ENCODE measurements at places on chromosomes 11 and 22. TPM values are rescaled to one million over a fixed set of nuclear protein-coding genes. Genes with fewer than 3 reads are reported as not detected.

SAA4 gene
- total RNA-seq = not detected

OR10D3 gene
- total RNA-seq = not detected

GRCh38 chr11:10319702-10320558 is 15.1 kb downstream of the ADM start:
- no peak for DNase-seq

MCHR1 gene
- not detected for total RNA-seq

DNA sequence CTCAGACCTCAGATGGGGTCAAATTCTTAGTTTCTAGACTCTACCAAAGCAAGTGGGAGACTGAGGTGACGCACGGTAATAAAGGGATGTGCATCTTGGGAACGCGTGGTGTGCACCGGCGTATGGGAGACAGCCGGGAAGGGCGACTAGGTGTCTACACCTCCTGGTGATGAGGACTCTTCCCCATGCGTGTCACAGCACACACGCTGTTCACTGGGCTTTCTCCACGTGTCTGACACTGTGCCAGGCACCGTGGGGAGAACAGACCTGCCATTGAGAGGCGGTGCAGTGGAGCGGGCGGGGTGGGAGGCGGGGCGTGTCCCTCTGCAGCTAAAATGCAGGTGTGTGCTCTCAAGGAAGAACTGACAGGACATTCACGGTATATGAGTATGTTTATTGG is 5.3 kb downstream of the FXYD6 start:
- no peak for DNase-seq

DNA sequence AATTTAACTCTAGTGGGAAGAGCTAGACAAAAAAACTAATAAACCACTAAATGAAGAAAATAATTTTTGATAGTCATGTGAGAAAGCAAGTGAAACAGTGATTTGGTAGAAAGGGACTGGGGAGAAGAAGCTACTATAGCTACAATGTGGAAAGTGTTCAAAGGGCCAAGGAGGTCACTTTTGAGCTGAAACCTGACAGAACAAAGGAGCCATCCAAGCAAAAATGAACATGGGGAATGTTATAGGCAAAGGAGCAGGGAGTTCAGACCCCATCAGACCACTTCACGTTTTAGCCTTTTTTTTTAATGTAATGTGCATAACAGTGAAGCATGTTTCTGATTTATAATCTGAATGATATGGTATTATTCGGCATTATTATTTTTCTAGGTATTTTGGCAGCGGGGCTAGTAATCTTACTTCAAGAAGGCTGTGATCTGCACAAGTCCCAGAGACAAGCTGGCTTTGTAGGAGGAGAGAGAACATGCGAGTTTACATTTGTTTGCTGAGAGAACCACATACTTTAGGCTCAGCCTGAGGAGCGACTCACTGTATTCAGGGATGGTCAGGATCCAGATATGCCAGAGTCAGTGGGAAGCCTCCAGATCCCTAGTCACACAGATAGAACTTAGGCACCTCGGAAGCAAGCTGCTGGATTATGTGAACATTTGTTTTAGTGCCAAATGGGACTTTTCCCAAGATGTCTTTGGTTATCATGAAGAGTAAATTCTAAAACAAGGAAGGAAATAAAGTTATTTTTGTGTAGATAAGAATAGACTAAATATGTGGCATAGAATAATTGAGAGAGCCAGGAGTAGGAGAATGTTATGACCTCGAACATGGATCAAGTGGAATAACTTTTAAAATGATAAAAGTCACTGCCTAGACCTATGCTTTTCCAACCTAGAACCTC is 118.6 kb downstream of the TRIM44 start:
- no peak for DNase-seq

NAALADL1 gene
- 11.0 TPM for total RNA-seq

ABCC8 gene
- not detected for total RNA-seq

- no peak for DNase-seq
These were observed 33.4 kb downstream of the PGR start for GRCh38 chr11:101096036-101096704.

DNA sequence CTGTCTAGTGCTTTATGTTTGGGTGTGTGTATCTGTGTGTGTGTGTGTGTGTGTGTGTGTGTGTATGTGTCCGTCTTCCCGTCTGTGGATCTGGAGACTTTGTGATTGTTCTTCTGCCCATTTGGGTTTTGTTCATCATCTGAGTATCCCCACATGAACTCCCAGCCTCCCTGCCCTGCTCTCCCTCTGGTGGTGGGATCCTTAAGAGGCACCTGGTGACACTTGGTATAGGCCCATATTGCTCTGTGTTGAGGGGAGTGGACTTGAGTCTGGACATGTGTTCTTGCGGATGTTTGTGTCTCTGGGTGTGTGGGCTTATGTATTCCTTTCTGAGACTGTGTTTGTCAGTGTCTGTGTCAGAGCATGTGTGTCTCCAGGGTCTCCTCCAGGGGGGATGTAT is 15.3 kb downstream of the RCOR2 start:
- peak; percentile 57 for DNase-seq

NTM gene
- total RNA-seq = 0.09 TPM

CLDN5 gene
- total RNA-seq = 1,341 TPM

OR8G1 gene
- total RNA-seq = not detected

Measured in dermis blood vessel endothelial cell (primary cell).